ENCODE measurements at places on chromosomes 1 and 21.

GRCh38 chr1:228650141-228650540 lies 85.1 kb upstream of the RHOU start:
- no peak for DNase-seq

- DNase-seq: no peak
Measured at GRCh38 chr1:235883261-235883927, 16.7 kb upstream of the LYST start.

DNA sequence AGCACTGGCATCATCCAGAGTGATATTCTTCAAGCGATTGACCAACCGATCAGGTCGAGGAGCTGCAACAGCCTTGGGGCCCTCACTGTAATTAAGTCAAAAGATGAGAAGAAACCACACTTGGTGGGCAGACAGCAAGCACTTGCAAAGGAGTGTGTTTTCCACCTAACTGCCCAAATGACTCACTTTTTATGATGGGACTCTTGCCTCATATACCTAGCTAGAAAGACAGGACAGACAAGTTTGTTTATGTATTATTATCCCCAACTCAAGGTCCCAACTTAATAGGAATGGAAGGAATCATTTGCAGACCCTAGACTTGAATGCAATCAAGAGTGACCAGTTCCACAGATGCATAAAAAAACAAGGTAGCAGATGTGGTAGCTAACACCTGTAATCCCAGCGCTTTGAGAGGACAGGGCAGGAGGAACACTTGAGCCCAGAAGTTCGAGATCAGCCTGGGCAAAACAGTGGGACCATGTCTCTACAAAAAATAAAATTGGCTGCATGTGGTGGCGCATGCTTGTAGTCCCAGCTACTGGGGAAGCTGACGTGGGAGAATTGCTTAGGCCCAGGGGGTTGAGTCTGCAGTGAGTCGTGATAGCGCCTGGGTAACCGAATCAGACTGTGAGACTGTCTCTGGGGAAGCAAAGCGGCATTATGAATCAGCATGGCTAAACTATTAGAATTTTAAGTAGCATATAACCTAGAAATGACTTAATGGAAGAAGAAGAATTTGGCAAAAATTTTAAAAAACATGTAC lies 2.3 kb upstream of the NRAS start:
- peak; percentile 74 for DNase-seq

- DNase-seq: no peak
Measured at GRCh38 chr1:207862241-207862787, 48.6 kb downstream of the CD34 start.

DNA sequence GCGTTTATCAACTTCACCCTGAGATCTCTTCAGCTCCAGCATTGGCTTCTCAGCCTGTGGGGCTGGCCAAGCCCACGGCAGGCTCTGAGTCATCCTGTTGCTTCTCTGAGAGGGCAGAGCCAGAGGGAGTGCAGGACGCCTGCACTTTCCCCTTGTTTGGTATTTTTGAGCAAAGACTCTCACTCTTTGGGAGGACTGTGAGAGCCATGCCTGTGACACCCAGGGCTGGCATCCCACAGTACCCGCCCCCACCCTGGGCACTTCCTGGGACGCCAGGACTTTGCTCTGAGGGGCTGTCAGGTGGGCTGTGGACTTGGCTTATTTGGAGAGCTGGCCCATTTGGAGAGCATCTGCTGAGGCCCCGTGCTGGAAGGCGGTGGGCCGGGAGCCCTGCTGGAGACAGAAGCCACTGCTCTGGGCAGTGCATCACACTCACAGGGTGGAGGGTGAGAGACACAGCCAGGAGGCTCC lies 37.4 kb downstream of the VANGL1 start:
- no peak for DNase-seq

DNA sequence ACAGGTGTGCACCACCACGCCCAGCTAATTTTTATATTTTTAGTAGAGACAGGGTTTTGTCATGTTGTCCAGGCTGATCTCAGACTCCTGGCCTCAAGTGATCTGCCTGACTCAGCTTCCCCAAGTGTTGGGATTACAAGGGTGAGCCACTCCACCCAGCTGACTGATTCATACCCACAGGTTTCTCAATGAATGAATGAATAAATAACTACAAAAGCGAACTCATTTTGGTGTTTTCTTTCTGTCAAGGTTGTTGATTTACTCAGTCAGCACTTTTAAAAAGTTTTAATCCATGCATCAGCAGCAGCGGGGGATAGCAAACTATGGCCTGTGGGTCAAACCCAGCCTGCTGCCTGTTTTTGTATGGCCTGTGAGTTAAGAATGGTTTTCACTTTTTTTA lies 217.5 kb downstream of the FAF1 start:
- peak; percentile 5 for DNase-seq

DNA sequence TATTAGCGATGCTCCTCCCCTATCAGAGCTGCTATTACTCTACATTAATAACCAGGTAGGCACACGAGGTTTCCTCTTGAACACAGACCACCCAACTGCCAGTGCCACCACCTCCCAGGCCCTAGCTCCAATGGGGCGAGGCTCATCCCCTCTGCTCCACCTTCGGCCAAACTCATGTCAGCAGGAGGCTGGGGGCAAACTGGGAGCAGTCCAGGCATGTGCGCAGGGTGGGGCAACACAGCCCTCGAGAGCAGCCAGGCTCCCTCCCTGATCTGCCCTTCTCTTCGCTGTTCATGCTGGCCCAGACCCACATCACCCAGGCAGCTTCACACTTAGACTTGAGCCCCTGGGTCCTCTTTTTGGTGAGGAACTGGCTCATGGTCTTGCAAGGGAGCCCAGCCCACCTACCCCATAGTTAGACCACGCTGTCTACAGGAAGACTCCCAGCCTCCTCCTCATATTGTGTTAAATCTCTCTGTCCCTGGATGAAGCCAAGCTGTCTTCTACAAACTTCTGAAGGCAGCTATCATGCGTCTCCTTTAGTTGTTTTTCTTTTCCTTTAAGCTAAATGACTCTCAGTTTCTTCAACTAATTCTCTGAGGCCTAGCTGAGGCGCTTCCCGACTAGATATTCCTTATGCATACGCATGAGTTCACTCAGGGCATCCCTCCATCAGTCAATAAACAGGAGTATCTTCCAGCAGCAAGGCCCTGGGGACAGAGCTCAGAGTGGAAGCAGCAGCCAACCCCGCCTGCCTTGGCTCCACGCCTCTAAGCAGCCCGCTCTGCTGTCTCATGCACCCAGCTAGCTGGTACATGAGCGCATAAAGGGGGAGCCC lies 12.0 kb downstream of the TMEM9 start:
- DNase-seq: no peak

GRCh38 chr1:29811727-29812407 lies 575.5 kb downstream of the PTPRU start:
- DNase-seq: no peak

- no peak for DNase-seq
Measured at GRCh38 chr1:235022981-235023710, 105.5 kb downstream of the TOMM20 start.

DNA sequence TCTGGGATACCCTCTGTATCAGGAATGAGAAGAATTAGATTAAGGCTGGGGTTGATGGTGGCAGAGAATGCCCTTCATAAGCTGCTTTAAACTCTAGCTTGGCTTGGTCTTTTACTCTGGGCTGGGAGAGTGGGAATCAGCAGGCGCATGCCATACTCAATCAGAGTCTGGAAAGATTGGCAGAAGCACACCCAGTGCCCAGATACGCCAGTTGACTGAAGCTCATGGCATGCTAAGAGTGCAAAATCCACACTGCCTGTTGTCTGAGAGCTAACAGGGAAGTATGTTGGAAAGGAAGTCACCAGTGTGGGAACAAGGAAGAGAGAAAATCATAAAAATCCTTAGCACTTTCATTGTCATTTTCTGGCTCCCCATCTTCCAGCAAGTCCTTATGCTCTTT lies 53.0 kb downstream of the HMCN1 start:
- no peak for DNase-seq

GRCh38 chr1:203915811-203916210 lies 54.4 kb downstream of the SNRPE start:
- DNase-seq: peak; percentile 35

DNA sequence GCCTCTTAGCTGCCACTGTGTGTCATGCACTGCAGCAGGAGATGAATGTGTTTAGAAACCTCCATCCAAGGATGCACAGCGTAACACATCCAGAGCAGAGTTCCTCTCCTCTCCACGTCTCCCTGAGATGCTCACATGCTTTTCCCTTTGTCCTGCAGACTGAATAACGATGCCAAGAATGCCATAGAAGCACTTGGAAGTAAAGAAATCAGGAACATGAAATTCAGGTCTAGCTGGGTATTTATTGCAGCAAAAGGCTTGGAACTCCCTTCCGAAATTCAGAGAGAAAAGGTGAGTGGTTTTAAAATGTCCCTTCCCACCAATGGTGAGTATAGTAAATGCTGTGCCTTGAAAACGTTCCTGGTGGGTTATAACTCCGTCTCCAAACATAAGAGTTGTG lies 13.4 kb upstream of the MX2 start:
- no peak for DNase-seq

GRCh38 chr1:91526496-91526895 lies 25.8 kb downstream of the CDC7 start:
- DNase-seq: no peak

- peak; percentile 83 for DNase-seq
Measured at GRCh38 chr1:234154320-234155251, 218.7 kb upstream of the COA6 start.

- peak; percentile 80 for DNase-seq
Measured at GRCh38 chr1:16243936-16244649, 7.1 kb upstream of the CPLANE2 start.

DNA sequence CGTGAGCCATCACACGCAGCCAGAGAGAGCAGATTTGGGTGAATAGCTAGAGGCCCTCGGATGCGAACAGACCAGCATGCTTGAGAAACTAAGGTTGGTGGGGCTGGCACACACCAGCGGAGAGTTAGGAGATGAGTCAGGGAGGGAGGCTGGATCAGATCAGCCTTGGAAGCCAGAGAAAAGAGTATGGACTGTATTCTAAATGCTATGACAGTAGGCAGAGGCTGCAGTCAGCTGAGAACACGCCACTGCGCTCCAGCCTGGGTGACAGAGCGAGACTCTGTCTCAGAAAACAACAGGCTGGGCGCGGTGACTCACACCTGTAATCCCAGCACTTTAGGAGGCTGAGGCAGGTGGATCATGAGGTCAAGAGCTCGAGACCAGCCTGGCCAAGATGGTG lies 4.0 kb upstream of the PLEKHM2 start:
- DNase-seq: peak; percentile 41

GRCh38 chr1:227155004-227155403 lies 163.3 kb downstream of the CDC42BPA start:
- DNase-seq: no peak

Data from RKO (cell line).